ENCODE measurements at places on chromosomes 3 and 15.

DNA sequence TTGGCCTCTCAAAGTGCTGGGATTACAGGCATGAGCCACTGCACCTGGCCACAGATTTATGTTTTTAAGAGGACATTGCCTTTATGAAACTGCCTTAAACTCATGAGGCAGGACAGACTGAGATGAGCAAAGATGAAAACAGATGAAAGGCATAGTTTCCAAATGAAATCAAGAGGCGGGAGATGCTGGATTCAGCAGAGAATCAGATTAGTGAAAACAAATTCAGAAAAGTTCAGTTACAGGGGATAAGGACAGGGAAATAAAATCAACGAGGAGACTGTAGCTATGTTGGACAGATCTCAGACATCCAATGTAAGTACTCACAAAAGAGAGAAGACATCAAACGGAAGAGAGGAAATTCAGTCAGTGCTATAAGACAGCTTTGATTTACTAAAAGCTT, 68.1 kb downstream of the ADAMTSL3 start:
- no peak for DNase-seq

- DNase-seq = no peak
These were observed 94.3 kb upstream of the CBLB start for GRCh38 chr3:105963161-105963560.

DNA sequence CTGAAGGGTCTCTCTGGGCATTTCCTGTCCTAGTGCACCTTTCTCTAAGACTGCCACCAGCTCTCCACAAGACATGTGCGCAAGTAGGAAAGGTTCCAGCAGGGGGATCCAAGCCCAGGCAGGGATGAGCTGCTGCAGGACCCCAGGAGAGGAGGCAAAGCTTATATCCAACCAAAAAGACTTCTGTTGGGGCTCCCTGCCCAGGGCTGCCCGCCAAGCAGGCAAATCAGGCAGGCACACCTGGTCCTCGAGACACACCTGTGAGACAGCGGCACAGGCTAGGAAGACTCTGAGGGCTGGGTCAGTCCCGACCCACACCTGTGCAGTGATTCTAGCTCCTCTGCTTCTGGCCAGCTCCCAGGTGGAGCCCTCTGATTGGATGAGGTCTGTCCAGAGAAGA, 80.6 kb downstream of the MYLK start:
- no peak for DNase-seq

DNA sequence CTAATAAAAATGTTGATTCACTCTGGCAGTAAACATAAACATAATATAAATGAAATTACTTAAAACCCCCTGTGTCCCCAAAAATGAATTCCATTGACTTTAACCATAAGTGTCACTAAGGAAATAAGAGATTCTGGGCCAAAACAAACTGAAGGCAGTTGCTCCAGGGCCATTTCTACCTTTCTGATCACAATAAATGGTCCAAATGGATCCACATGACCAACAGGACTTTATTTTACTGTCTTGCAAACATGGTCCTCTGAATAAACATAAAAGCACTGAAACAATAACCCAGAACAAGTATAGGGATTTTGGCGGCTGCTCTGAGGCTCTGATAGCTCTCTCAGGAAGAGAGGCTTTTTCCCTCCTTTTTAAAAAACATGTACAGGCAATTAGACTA, 77.3 kb downstream of the ETFA start:
- DNase-seq = no peak

DNA sequence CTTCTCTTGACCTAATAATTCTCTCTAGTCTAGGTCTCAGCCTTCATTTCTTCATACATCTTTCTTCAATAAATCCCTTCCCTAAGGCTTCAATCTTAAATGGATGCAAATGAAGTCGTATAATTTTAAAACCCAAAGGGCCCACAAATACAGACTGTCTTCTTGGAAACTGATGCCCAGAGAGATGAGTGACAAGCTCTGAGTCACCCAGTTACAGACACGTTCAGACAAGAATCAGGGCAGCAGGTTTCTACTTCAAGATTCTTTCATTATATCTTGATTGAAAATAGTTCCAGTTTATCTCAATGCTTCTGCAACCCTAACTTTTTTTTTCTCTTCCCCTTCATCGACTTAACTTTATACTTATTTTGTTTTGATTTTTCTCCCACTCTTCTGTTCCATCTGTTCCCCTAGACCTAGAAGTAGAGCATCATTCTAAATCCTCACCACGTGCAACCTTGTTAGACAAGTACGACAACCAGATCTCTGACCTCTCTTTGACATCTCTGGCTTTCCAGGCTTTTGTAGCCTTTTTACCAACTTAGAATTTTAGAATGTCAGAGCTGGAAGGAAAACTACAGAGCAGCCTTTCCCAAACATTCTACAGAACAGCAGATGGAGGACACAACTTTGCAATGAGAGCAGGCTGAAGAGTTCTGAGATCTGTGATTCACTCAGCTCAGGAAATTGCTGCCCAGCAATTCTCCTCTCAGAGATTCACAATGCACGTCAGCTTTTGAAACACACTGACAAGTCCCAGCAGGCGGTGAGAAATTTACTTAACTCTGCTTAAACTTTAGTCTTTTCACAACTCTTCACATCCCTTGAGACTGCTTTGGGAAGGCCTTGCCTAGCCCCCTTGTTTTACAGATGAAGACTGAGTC, 25.3 kb downstream of the NCEH1 start:
- no peak for DNase-seq

- no peak for DNase-seq
These were observed 8.3 kb downstream of the LMCD1 start for GRCh38 chr3:8509961-8510360.

GRCh38 chr3:126998728-126999127, 15.8 kb downstream of the PLXNA1 start:
- no peak for DNase-seq

- DNase-seq = no peak
These were observed 116.0 kb downstream of the FOXB1 start for GRCh38 chr15:60120100-60120499.

- no peak for DNase-seq
These were observed 566.4 kb upstream of the SGO1 start for GRCh38 chr3:20752416-20752815.

DNA sequence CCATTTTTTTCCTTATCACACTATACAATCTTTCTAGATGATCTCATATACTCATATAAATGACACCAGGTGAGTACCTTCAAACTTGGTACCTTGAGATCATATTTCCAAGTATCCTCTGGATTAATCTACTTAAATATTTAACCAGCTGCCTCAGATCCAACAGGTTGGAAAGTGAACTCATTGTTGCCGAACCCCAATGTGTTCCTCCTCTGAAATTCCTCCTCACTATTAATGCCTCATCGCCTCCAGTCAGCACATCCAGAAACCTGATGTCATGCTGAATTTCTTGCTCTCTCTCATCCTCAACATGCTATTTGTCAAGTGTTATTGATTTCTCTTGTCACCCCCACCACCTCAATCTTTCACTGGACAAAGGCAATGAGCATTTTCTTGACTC, 221.8 kb downstream of the FMN1 start:
- DNase-seq = no peak

DNA sequence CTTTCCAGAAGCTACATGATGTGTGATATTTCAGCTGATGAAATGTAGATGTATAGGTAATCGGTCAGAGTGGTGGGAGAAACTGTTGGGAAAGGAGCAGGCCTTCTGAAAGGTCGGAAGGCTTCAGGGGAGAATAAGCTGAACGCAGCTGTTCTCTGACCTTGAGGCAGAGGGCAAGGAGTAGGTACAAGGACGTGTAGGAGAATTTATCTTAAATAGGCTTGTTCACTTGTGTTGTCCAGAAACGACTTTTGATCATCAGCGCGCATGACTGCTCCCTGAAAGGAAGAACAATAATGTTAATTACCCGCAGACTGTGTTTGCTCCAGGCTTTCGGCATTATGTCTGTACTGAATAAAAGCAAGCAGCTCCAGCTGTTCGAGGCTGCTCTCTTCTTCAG, 39.6 kb downstream of the GPR160 start:
- no peak for DNase-seq

GRCh38 chr3:157551961-157552360, 48.7 kb upstream of the VEPH1 start:
- no peak for DNase-seq

GRCh38 chr3:37248164-37248563, 73.8 kb upstream of the LRRFIP2 start:
- DNase-seq = no peak

GRCh38 chr3:194346621-194347020, 4.5 kb downstream of the CPN2 start:
- DNase-seq = no peak

DNA sequence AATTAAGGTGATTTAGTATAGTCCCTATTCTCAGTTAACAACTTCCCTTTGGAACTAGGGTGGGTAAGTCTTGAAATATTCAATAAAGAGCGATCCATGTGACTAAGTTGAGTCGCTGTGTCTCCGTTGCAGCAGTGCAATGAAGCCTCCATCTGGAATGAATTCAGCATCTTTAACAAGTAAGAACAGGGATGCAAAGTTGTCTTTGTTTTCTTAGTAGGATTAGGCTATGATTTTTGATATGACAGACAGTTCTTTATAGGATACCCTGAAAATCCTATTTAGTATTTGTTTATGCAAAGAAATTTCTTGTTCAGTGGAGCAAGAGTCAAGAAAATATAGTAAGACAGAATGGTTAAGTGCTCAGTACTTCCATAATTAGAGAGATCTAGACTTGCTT, 52.7 kb downstream of the RBMS3 start:
- DNase-seq = no peak

DNA sequence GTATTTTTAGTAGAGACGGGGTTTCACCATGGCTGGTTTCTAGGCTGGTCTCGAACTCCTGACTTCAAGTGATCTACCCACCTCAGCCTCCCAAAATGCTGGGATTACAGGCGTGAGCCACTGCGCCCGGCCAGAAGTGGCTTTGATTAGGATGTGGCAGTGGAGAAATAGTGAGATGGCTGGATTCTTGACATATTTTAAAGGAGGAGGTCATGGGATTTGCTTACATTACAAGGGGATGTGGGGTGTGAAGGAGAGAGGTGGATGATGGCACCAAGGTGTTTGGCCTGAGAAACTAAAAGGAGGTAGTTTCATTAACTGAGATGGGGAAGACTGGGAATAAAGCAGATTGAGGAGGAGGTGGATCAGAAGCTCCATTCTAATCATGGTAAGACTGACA, 15.0 kb upstream of the LTF start:
- no peak for DNase-seq

GRCh38 chr15:79192462-79193036, 90.0 kb upstream of the ANKRD34C start:
- no peak for DNase-seq

DNA sequence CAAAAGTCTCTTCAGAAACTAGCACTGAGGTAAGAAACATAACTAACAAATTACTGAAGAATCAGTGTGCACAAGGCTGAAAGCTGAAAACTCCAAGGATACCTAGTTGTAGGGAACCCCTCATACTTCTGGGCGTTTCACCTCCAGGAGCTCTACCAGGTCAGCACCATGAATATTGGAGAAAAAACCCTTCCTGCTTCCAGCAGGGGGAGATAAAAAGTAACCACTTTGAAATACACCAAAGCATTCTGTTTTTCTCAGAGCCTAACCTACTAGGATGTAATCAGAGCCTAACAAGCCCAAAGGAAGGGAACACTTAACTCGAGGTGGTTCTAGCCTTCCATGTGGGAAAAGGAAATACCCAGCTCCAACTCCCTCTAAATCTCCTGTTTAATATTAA, 175.8 kb upstream of the MME start:
- DNase-seq = no peak

DNA sequence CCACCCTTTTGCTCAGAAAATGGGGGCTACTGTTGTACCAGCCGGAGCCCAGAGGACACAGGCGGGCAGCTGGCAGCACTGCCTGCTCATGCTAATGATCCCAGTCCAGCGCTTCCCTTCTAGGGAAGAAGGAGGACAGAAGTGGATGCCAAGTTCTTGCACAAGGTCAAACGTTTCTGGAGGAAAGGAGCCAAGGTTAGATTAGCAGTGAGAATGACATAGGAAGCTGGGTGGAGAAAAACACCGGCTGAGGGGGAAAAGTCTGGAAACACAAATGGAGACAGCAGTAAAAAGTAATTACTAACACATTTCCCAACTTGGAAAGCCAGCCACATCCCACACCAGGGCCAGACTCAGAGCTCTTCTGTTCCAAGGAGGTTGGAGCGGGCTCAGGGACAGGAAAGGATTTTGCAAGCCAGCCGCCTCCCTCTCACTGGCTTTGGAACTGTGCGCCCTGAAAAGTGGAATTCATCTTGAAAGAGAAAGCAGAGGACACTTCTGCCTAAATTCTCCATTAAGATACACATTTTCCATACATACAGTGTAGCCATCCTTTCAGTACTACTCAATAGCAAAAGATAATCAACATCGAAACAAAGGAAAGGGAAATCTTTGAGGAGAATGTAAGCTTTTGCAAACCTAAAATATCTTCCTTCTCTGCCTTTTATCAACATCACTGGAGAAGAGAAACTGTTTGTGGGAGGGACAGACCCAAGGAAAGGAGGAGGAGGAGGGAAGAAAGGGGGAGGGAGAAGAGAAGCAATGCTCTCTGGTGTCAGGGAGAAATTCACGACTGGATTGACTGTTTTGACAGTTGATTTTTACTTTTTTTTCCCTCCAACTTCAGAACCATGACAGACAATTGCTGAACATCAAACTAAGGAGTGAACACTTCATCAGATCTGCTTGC, 133.6 kb downstream of the CD47 start:
- no peak for DNase-seq

DNA sequence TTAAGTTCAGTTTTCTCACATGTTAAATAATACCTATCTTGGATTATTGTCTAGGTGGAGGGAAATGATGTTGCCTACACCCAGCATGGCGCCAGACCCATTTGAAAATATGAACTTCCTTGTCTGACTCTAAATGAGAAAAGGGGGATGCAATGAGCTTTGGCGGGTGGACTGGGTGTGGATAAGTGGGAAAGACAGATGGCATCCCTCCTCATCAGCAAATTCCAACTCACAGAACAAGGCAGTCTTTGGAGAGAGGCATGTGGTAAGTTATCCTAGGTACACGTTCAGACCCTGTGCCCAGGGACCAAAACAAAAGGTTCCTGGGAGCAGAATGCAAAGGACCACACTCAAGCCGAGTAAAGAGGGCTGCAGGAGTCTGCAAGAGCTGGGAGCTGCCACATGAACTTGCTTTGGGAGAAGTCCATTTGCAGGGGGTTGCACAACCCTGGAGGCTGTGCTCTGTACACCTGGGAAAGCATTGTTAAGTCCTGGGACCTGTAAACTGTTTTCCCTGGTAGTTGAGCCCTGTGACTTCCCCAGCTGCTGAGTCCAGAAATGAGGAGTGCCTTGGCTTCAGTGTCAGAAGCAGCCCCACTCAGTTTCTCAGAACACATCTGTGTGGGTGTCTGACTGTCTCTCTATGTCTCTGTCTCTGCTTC, 102.3 kb upstream of the TPM1 start:
- no peak for DNase-seq

Measured in stimulated activated CD8-positive, alpha-beta memory T cell treated with anti-CD3 and anti-CD28 coated beads, Interleukin-15, amount 100 ng/mL, for 48 hours (primary cell).